RCC 7860 (cell line): ENCODE measurements at places on chromosomes 7 and 10.
A peak's percentile ranks its signal among the peaks of the same experiment; 100 is the strongest.

- no peak for DNase-seq
These were observed 55.1 kb upstream of the FAM20C start for GRCh38 chr7:137094-137891.

GRCh38 chr7:143252006-143252405 is 11.2 kb upstream of the GSTK1 start:
- no peak for DNase-seq

- DNase-seq, result no peak
These were observed 96.1 kb downstream of the ZNF277 start for GRCh38 chr7:112302566-112302965.

DNA sequence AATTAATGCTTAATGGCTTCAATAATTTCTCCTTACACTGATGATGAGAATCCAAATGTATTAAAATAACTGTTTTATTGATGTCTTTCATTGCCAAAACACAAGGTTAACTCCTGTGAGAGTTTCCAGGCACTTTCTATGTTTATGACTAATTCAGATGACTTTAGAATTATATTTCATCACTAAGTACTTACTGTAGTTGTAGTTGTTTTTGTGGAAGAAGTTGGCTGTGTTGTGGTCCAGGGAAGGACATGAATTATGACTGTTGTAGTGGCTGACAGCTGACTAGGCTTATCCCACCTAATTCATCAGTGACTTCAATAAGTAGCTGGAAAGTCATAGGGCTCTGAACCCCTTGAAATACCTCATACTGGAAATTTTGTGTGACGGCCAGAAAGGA is 254.8 kb downstream of the HGF start:
- no peak for DNase-seq

GRCh38 chr7:137335814-137336213 is 7.7 kb downstream of the PTN start:
- no peak for DNase-seq

- peak; percentile 81 for DNase-seq
These were observed 140.7 kb downstream of the RGS10 start for GRCh38 chr10:119401671-119402395.

DNA sequence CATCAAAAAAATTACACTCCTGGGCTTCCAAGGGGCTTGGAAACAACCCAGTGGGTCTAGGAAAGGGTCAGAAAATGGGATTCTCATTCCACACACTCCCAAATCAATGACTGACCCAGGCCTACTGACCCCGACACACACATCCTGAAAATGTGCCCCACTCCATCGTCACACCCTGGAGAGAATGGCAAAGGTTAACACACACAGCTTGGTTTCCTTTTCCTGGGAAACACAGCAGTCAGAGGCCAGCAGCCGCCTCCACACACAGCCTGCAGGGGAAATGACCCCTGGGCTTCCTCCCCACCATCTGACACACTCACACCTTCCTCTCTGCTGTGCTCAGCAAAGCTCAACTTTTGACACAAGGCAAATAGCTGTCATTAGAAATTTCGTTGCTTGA is 42.9 kb downstream of the SH3PXD2A start:
- DNase-seq, result no peak

GRCh38 chr7:156031679-156032478 is 219.6 kb upstream of the SHH start:
- DNase-seq, result no peak

DNA sequence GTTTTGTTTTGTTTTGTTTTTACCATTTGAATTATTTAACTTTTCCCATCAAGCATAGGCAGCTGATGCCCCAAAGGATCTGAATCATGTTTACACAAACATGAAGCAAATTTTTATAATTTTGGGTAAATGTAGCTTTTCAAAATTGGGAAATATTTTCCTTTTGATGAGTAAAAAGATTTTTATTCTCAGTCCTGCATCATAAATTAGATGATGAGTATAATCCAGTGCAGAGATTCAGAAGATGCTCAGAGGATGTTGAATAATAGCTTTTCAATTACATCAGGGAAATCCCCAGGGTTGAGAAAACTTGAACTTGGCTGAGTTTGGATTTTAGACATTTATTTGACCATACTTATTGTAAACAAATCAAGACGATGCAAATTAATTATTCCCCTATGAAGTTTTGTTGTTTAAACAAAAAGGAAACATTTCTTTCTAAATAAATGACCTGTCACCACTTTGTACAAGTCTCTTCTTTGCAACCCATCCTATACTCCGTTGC is 121.7 kb downstream of the FAM204A start:
- no peak for DNase-seq

DNA sequence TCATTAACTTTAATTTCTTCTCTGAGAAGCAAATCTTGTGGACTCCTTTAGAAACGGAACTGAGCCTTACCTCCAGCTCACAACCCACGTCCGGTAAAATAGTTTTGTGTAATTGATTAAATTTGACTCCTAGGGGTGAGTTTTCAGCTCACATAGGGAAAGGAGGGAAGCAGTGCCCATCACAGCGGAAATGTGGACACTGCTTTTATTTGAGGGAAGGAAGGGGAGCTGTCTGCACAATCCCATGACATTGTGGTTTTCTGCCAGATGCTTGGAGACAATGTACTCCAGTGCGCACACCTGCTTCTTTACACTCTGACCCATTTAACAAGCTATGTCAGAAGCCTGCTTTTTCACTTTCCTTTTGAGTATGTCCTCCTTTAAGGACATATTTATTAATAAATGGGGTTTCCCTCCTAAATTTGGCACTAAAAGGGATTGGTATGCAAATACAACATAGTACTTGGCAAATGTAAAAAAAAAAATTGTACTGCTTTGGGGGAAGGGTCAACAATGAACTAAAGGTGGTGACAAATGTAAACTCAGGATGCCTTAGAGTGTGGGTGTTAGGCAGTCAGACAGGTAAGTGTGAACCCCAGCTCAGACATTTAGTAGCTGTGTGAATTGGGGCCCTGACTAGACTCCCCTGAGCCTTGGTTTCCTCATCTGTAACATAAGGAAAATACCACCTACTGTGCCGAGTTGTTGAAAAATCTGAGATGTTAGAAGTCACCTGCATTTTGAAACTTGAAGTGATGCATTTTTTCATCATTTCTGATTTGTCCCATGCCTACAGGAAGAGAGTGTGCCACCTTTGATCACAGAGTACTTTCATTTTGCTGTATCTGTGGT is 90.2 kb upstream of the KLF6 start:
- DNase-seq, result no peak

DNA sequence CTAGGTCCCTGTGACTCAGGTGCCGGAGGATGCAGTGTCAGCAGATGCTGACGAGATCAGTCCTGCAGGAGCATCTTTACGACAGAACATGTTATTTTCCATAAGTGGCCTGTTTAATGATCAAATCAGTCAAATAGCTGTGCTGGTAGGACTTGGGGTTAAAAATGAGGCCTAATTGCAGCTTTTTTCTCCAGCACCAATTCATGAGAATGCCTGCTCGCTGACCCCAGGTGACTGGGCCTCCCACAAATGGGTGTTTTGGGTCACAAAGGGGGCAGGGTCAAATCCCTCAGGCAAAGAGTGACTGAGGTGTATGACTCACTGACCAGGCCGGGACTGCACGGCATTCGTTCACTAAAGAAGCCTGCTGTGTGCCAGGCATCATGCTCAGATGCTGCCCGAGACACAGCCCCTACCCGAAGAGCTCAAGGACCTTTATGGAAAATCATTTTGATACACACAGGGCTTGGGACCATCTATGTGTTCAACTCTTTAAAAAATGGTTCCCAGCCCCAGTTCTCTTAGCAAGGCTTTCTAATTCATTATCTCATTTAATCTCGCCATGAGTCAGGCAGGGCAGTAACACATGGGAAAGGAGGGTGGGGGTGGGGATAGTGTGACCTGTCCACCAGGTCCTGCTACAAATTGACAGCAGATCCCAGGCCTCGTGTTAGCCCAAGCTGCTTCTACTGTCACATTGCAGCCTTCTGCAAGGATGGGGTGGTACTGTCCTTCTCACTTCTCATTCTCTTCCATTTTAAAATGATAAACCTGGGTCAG is 21.1 kb downstream of the ZNF775 start:
- DNase-seq, result peak; percentile 93

DNA sequence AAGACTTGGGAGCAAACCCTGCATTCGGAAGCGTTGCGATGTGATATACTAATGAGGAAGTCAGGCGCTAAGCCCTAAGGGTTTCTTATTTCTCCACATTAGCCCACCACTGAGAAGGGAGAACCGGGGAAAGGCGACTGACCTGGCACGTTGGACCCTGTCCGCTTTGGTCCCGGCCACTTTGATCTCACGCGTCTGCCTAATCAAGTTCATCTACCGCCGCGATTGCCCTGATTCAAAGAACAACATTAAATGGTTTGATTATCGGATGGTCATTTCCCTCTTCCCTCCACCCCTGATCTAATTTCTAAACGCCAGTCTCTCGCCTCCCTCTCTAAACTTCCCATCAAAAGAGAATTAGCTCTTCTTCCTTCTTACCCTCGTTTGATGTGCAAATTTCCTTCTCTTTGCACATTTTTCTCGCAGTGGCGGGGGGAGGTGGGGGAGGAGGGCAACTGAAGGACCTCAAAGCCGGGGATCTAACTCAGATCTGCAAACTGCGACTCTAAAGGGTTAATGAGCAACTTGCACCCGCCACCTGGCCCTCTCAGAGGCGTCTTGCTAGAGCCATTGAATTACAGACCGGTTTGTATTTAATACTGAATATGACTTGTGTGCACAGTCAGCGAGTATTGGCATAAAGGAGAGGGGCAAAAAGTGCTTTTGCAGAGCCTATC is 687 bp upstream of the DKK1 start:
- no peak for DNase-seq

- DNase-seq, result no peak
These were observed 138.6 kb downstream of the RGS10 start for GRCh38 chr10:119403921-119404320.

DNA sequence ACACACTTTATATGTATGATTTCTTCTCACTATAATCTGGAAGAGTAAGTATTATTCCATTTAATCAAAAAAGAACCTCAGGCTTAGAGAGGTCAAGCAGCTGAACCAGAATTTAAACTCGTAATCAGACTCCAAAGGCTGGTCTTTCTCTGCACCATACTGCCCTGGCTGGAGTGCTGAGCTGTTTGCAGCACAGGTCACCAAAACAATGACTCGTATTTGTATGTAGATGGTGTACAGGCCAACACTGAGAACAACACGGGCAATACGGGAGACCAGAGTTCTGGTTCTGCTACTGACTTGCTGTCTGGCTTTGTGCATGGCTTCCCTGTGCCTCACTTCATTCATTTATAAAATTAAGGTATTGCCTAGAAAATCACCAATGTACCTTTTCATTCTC is 57.9 kb downstream of the CDCA7L start:
- DNase-seq, result no peak

- no peak for DNase-seq
These were observed 1061.5 kb downstream of the LRMDA start for GRCh38 chr10:76492678-76493472.

DNA sequence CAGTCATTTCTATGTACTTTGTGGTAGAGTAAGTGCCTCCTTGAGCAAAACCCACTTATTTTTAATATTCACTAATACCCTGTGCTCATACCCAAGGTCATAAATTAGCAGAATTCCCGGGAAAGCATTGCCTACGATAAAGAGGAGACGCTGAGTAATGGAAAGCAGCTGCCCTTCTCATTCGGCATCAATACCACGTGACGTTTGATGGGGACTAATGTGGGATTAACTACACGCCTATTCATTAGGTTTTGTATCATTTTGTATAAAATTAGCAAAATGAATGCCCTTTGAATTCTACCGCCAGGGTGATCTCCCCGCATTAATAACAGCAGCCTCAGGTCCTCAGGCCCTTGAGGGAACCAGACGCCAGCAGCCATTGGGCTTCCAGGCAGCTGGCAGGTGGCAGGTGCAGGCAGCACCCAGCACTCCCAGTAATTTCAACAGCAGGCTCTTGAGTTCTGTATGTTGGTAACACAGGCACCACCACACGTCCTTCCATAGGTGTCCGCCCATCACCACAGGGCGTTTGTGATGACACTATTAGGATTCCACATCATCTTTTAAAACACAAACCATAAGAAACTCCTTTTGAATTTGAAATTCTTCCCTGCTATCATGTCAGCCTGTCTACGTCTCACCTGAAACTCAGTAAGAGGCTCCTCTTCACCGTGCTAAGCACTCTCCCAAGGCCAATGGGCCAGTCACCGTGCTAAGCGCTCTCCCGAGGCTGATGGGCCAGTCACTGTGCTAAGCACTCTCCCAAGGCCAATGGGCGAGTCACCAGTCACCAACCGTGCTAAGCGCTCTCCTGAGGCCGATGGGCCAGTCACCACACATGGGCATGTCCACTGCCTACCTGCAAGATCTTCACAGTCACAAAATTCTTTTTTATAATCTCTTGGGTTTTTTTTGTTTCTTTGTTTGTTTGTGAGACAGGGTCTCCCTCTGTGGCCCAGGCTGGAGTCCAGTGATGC is 509.4 kb downstream of the PTPRN2 start:
- no peak for DNase-seq

DNA sequence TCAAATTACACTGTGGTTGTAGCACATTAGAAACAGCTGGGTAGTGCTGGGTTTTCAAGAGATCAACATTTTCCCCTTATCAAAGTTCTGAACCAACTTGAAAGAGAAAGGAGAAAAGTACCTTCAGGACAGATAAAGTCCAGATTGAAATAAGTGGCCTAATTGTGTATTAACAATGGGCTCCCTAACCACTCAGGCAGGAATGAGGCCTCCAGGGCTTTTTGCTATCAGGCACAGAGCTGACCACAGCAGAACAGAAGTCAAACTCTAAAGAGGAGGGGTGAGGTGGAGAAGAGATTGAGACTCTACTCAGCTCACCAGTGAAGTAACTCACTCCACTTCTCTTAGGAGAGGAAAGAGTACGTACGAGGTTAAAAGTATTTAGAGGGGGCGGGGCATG is 394.1 kb upstream of the PHF14 start:
- DNase-seq, result no peak

- DNase-seq, result no peak
These were observed 102.3 kb downstream of the KLF6 start for GRCh38 chr10:3682745-3683144.

DNA sequence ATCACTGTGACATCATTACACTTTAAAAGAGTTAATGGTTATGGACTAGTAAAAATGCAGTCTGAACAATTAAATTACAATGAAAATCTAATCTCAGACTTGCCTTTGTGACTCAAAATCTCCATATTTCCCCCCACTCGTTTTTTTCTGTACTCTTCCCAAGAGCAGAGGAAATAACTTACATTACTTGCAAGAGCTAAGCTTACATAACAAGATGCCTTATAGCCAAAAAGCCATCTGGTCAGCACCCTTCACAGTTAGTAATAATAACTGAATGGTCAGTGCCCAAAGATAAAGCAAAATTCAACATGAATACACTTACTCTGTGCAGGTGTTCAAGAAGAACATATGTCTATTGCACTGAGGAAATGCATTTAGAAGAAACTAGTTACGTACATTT is 1381.5 kb upstream of the CELF2 start:
- no peak for DNase-seq

DNA sequence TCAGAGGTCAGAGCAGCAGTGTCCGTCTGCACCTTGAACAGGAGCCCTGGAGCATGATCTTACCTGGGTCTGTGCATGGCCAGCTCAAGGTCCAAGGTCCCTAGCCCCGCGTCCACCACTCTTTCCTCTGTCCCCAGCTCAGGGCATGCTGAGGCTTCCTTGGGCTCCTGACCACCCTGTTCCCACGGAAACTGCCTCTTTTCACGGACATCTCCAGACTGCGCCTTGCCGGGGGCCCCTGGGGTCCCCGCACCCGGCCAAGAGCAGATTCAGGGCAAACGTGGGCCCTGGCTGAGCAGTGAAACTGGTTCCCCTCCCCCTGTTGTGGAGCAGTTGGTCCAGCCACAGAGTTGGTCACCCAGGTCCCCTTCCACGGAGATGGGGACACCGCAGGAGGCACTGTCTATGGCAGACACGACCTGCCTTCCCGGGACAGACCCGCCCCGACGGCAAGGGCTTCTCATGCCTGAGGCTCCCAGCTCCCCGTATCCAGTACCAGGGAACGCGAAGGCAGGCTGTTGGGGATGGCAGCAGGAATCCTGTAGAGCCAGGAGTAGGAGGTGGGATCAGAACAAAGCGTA is 217.4 kb upstream of the PPP2R2D start:
- no peak for DNase-seq
